ENCODE measurements at places on chromosomes 12 and 14. TPM values are rescaled to one million over a fixed set of nuclear protein-coding genes. Genes with fewer than 3 reads are reported as not detected.

WSCD2 gene
- total RNA-seq: 3.0 TPM

FOXG1 gene
- total RNA-seq: 0.42 TPM

DNA sequence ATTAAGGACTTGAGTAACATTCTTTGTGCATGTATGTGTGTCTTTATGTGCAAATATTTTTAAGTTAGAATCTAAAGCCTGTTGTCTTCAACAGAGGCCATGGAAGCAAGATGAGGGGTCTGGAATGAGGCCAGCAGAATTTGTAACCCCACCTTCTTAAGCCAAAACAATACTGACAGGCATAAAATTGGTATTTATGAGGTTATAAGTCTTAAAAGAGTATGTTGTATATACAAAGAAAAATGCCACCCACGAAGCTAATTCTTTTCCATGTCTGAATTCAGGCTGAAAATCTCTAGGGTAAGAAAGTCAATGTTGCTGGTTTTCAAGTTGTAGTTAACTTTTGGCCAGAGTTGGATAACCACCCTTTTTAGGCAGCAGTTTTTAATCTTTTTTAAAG lies 86.2 kb upstream of the TMTC1 start:
- no peak for ATAC-seq

DNA sequence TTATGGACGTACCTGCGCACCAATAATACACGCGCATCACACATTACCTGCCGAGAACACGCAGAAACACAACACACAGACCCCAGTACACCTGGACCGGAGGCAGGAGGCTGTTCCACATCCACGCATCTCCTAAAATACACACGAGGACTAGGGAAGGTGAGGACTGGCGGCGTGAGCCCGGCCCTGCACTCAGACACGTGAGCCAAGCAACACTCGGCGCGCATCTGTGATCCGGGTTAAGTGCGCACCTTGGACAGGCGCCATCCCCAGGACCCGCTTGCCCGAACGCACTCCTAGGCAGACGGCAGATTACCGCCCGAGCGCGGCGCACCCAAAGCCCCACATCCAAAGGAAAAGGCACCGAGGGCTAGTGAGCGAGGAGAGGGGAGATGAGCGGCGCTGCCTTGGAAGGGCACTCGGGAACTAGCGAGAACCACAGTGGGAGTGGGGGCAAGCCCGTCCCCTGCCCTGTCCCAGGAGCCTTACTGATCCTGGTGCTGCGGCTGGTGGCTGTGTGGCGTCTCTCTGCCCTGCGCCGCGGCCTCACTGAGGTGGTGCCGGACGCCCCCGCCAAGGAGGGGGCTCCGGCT lies 417 bp downstream of the GLS2 start:
- peak; percentile 15 for ATAC-seq

DNA sequence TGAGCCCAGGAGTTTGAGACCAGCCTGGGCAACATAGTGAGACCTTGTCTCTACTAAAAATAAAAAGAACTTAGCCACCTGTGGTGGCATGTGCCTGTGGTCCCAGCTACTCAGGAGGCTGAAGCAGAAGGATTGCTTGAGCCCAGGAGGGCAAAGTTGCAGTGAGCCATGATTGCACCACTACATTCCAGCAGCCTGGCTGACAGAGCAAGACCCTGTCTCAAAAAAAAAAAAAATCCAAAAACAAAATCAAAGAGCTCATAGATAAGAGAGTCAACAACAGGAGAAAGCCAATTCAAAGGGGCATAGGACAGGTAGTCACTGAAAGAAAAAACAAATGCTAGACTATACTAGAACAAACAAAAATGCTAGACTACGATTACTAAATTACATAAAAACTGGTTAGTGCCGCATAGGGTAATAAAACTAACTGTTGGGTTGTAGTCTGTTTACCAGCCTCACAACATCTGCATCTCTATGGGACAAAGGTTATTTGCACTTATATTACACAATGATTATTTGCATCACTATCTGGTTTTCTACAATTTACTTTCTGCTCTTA lies 16.6 kb upstream of the EEA1 start:
- no peak for ATAC-seq

DNA sequence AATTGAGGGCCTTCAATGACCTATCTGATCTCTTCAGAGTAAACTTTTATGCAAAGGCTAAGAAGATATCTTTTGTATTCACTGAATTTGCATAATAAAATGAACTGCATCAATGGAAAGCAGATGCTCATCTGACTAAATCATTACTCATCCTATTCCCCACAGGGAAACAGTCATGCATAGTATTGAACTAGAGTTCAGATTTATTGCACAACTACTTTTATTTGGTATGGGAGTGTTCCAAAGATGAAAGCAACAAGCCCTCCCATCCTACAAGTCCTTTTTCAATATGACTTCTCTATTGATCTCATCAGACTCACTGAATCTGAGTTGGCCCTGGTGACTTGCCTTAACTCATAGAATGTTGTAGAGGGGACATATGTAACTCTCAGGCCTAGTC lies 159.8 kb downstream of the KITLG start:
- ATAC-seq: peak; percentile 19

DNA sequence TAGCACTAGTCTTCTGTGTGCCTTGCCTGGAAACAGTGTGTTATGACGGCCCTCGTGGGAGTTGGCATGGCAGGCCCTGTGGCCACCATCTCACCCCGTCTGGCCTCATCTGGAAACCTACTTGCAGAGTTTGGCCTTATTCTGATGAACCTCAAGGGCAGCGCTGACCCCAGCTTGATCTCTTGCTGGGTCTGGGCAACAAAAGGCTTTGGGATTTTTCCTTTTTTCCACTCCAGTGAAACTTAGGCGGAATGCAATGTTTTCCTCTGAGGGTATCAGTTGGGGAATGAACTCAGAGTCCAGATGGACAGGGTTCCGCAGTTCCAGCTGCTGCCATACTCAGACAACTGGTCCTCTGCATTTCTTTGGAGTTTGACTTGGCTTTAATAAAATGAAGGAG lies 15.9 kb downstream of the CACNA1C start:
- ATAC-seq: no peak

DNA sequence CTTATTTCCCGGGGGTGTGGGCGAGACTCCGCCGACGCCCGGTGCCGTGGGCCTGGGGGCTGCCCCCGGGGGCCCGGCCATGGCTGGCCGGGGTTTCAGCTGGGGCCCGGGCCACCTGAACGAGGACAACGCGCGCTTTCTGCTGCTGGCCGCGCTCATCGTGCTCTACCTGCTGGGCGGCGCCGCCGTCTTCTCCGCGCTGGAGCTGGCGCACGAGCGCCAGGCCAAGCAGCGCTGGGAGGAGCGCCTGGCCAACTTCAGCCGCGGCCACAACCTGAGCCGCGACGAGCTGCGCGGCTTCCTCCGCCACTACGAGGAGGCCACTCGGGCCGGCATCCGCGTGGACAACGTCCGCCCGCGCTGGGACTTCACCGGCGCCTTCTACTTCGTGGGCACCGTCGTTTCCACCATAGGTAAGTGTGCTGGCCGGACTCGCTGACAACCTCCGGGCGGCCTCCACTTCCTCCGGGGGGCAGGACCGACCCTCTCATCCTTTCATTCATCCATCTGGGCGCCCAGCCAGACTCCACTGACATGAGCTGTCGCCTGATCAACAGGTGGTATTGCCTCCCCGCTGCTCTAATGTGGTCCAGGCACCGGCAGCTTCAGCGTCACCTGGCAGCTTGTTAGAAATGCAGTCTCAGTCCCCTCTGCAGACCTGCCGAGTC lies 467 bp downstream of the KCNK13 start:
- ATAC-seq: no peak

- ATAC-seq: no peak
These were observed 273.1 kb downstream of the TMTC2 start for GRCh38 chr12:82959821-82960220.

LRCOL1 gene
- 0.32 TPM for total RNA-seq

ASPG gene
- total RNA-seq: 0.59 TPM

CLEC4A gene
- total RNA-seq: 0.90 TPM

DNA sequence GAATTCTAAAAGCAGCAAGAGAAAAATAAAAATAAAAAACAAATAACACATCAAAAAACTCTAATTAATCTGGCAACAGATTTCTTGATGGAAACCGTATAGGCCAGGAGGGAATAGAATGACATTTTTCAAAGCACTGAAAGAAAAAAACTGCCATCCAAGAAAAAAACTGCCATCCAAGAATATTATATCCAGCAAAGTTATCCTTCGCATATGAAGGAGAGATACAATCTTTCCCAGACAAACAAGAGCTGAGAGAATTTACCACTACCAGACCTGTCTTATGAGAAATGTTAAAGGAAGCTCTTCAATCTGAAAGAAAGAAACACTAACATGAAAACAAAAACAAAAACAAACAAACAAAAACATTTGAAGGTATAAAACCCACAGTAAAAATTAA lies 214.8 kb downstream of the EMP1 start:
- ATAC-seq: no peak

DNA sequence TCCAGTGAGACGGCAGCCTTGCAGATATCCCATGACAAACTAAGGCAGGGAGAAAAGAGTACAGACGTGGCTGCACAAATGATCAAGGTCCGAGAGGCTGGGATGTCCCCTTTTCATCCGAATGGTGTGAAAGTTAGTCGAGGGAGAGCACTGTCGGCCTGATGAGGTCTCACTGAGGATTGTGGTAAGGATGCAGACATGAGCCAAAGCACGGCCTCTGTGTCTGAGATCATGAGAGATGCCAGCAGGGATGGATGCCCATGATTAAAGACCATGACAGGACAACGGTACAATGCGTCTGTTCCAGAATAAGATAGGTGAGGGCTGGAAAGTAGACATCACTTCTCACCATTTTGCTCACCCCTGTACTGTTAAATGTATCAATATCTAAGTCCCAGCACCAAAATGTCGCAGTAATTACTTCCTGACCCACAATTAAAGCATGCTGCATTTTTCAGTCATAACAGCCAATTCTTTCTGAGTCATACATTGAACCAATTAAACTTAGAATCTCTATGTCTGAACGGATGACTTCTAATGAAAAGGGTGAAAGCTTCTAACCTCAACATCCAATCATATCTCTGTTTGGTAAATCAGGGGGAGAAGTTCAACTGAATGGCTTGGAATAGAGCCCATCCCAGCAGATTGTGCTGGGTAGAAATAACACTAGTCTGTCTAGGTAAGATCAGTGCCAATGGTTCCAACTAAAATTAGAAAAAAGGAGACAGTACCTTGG lies 249.6 kb upstream of the SOX5 start:
- no peak for ATAC-seq

SOAT2 gene
- total RNA-seq: 1.8 TPM

GRCh38 chr14:90409209-90409730 lies 12.4 kb downstream of the CALM1 start:
- peak; percentile 71 for ATAC-seq

MYH6 gene
- total RNA-seq: not detected

DNAI7 gene
- 0.88 TPM for total RNA-seq

AKAP3 gene
- 4.8 TPM for total RNA-seq

- ATAC-seq: no peak
These were observed 13.6 kb upstream of the OR4Q3 start for GRCh38 chr14:19729763-19730162.

GAS2L3 gene
- 1.3 TPM for total RNA-seq

ZDHHC22 gene
- total RNA-seq: 23.7 TPM

GRCh38 chr14:23439107-23439835 lies 3.8 kb upstream of the MYH7 start:
- ATAC-seq: no peak

POLR3B gene
- total RNA-seq: 7.9 TPM

DNA sequence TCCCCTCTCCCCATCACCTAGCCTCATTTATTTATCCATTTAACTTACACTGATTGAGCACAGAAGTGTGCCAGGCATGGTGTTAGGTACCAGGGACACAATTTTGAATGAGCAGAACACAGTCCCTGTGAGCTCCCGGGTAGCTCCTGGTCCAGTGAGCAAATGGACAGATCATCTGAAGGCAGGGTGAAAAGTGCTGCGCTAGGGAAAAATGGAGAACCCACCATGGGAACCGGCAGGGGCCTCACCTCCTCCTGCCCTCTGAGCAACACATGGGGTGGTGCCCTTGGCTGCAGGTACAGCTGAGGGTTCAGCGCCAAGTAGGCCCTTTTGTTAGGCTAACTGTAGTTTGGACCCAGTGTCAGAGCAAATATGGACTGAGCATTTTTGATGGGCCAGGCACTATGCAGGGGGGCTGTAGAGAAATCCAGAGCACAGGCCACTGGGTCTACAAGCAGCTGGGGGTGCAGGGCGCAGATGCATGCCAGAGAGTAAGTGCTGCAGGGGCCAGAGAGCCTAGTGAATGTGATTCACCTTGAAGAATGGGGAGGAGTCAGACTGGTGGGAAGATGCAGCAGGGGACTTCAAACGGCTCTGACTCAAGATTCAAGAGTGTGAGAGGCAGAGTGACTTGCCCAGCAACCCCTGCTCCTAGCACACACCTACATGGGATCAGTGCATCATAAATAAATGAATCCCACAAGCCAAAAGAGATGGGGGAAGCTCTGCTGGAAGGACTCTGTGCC lies 28.2 kb downstream of the LTBP2 start:
- ATAC-seq: peak; percentile 40

KRT74 gene
- total RNA-seq: 0.04 TPM

DENR gene
- total RNA-seq: 56.3 TPM

DNA sequence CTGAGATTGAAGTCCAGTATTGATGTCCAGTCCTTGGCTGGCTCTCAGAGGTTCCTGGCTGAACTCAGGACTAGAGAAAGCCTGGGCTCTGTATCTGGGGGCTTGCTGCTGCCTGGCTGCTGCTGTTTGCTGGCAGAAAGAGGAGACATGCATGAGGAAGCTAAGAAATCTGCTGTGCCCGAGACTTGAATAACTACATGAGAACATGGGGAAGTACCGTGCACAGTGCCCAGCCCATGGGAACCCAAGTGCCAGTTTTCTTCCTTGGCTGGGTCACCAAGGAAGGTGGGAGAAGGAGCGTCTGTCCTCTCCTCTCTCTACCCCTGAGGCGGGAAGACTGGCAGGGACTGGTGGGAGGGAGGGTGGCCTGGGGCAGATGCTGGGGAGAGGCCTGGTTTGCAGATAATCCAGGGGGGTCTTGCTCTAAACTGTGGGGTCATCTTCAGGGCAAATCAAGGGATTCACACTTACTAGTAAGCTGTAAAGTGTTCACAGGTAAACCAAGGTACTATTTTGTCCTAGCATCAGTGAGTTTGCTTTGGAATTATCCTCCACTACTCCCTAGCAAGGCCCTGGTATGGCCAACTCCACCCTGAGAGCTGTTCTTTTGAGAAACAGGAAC lies 13.8 kb upstream of the ZFP36L1 start:
- ATAC-seq: peak; percentile 79

NELL2 gene
- total RNA-seq: 148 TPM

HOXC11 gene
- not detected for total RNA-seq

Data from motor neuron (in vitro differentiated cells).